ENCODE measurements at places on chromosomes 6 and 20.

- DNase-seq, result no peak
Measured at GRCh38 chr6:89145956-89146717, at the start of gene PM20D2. TSS of gene PM20D2 (plus strand) at chr6:89146055. CDS start at chr6:89146145, 90 bp downstream.

DNA sequence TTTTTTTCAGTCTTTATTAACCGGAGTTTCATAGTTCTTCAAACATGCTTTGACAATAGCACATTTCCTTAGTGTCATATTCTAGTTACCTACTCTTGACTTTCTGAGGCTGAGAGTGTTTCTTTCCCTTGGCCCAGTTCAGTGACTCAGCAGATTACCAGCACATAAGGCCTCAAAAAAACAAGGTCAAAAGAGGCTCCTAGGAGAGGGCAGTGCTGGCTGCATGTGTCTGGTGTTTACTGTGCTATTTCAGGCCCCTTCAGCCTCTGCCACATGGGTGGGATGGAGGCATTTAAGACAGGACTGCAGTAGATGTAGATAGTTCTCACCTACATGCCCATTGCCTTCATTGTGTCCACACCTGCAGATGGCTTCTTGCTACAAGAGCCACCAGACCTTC, 198.2 kb upstream of the SSTR4 start:
- DNase-seq, result no peak

- DNase-seq, result no peak
Measured at GRCh38 chr6:834866-835265, 141.9 kb upstream of the EXOC2 start.

DNA sequence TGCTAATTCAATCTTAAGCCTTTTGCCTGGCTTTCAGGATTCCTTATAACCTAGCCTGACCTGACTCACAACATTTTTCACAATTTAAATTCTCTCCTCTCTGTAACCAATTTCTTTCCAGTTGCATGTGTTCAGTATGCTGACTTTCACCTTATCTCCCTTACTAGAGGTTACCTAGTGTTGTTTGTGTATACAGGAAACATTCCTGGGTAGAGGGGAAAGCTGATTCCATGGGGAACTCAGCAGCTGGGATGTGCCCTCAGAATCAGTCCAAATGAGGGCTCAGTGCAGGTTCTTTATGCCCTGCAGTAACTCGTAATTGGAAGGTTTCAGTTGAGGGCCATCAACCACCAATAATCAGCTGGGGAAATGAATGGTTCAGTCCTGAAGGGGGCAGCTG, 18.5 kb downstream of the PKIB start:
- DNase-seq, result no peak

GRCh38 chr6:28789553-28790083, 134.2 kb downstream of the TRIM27 start:
- no peak for DNase-seq

- no peak for DNase-seq
Measured at GRCh38 chr20:38143646-38144554, 21.2 kb downstream of the TGM2 start.

DNA sequence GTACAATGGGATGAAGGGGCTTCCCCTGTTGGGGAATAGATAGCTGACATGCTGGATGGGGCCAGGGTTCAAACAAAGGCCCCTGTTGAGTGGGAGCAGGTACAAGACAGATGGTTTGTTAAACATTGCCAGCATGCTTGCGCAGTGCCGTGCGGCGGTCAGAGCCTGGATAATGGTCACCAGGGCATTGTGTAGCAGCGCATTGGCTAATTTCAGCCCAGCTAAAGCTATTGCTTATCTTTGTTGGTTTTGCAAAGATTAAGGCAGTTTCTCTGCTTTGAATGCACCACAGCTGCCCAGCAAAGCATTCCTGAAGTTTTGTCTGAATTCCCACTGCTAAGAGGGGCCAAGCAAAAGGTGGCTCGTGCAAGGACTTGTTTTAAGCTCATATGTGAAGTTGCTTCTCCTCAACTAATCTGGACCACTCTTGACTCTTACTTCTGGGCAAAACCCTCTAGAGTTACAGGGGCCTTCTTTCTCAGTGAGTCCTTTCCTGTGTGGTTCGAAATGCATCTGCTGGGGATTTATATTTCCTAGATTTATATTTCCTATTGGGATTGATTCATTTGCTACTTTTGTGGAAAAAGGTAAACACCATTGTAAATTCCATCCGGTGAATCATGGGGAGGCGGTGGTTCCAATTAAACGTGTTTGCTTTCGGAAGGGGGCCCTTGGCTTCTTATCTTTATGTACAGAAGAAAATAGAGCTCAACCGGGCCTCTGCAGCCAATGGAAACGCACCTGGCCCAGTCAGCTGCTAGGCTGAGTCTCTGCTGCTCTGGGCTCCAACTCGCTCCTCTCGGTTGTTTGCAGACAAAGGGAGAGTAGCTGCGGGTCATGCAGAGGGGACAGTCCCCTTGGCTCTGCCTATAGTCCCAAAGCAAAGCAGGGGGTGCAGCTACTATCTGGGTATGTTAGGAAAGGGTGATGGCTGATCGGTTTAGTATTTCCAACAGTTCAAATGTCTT, 72.1 kb downstream of the FOXA2 start:
- DNase-seq, result no peak

GRCh38 chr6:122785891-122786290, 3.2 kb upstream of the SMPDL3A start:
- DNase-seq, result no peak

- DNase-seq, result no peak
Measured at GRCh38 chr6:34259529-34260069, 10.8 kb upstream of the SMIM29 start.

- DNase-seq, result no peak
Measured at GRCh38 chr6:135983718-135984343, 132.3 kb downstream of the PDE7B start.

GRCh38 chr6:155248008-155249001, 15.5 kb upstream of the CLDN20 start:
- DNase-seq, result no peak

DNA sequence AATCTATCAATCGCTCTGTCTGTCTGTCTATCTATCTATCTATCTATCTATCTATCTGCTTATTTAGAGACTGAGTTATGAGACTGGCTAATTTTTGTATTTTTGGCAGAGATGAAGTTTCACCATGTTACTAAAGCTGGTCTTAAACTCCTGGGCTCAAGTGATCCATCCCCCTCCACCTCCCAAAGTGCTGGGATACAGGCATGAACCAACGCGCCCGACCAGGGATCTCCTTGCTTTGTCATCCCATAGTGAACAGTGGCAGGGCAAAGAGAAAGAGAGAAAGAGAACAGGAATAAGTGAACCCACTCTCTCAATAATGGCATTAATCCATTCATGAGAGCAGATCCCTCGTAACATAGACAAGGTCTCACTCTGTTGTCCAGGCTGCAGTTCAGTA, 66.4 kb upstream of the DSP start:
- DNase-seq, result no peak

DNA sequence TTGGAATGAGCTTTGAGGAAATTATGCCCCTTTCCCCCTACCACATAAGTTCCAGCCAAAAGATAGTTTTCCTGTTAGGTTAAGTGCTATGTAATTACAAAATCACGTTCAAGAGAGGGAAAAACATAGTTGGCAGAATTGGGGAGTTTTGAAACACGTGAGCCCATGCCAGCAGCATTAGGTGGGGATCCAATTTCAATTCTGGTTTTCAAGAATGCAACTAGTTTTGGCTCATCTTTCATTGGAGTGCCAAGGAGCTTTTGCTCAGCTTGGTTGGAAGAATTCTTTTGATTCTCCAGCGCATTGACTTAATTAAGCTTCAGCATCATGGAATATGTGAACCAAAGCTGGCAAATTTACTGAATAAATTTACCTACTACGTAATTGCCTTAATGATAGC, 95.9 kb downstream of the SAMD5 start:
- DNase-seq, result no peak

- no peak for DNase-seq
Measured at GRCh38 chr6:13439644-13440043, 47.8 kb downstream of the GFOD1 start.

- no peak for DNase-seq
Measured at GRCh38 chr6:111462770-111463391, 20.1 kb downstream of the REV3L start.

GRCh38 chr6:127403636-127404035, 55.6 kb downstream of the KIAA0408 start:
- DNase-seq, result no peak

- DNase-seq, result no peak
Measured at GRCh38 chr20:59945731-59946130, 5.5 kb downstream of the FAM217B start.

- DNase-seq, result no peak
Measured at GRCh38 chr6:109024368-109024767, 70.3 kb downstream of the SESN1 start.

DNA sequence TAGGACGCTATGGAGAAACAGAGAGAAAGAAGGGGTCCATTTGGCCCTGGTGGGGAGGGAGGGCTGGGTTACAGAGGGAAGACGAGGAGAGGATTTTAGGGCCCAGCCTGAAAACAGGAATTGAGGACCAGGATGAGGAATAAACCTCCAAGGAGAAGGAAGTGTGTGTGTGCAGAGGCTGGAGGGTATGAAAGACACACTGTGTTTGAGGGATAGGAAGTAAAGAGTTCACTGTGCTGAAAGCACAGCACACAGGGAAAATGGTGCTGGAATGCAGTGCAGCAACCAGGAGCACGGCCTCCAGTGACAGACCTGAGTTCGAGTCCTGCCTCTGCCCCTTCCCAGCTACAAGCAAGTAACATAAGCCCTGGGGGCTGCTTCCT, 7.8 kb downstream of the MBOAT1 start:
- DNase-seq, result no peak

- no peak for DNase-seq
Measured at GRCh38 chr6:123953920-123954319, 150.3 kb downstream of the NKAIN2 start.

DNA sequence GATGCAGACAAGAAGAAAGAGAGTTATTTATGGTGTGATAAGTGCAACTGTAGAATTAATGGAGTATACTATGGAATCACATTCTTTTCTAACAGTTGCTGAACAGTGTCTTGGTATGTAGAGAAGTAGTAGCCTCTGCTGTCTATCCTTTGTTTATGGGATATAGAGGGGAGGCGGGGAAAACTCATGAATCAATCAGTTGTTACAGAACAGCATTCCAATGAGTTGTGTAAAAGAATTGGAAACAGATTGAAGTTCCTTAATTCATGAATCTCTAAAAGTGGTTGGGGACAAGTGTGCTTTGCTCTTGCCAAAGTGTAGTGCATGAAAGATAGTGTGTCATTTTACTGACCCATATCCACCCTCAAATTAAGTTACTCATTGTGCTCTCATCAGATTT, 77.7 kb downstream of the FLRT3 start:
- no peak for DNase-seq

DNA sequence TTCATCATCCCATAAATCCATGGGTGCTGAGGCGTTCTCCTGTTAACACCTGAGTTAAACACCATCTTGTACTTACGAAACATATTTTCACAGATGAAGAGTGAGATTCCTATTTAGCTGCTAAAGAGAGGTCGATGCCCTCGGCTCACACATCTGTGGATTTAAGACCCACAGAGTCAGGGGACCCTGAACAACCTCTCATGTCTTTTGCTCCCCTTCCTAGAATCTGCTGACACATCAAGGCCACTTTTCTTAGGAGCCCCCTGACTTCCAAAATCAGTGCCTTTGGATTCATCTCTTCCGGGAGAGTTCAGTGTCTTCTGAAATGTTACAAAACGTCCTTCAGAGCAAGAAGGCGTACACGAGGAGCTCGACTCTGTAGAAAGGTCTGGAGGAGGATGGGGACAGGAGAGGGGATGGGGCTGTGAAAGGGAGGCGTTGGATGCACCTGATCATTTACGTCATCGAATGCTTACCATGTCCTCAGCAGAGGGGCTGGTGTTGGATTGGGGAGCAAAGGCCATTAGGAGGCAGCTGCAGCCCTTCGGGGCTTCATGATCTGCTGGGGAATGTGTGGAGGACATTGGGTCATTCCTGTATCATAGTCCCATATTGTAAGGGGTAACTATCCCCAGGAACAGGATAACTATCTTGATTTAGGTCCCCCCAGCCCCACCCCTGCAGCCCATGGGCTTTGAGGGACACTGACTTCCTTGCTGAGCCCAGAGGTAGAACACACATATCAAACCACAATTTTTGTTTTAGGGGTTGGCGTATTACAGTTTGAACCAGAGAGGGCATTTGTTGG, 22.9 kb downstream of the BANF2 start:
- no peak for DNase-seq

- DNase-seq, result no peak
Measured at GRCh38 chr6:137236581-137237355, 17.6 kb upstream of the IFNGR1 start.

- DNase-seq, result no peak
Measured at GRCh38 chr20:10596710-10597121, 77.1 kb downstream of the JAG1 start.

GRCh38 chr6:14067656-14068055, 49.9 kb upstream of the CD83 start:
- DNase-seq, result no peak

DNA sequence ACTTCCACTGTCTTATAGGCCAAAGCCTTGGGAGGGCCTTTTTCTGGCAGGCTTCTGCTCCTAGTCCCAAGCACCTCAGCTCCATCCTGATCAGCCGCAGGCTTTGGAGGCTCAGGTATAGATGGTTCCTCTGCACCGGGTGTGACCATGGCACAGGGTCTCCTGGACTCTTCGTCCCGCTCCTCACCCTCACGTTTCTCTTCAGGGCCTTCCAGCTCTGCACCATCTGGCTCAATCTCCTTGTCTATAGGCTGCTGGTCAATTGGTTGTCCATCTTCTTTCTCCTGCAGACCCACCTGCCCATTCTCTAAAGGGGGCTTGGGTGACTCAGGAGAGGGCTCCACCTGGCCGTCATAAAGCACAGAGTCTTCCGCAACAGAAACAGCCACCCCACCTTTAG, 37.0 kb downstream of the BFSP1 start:
- DNase-seq, result no peak

DNA sequence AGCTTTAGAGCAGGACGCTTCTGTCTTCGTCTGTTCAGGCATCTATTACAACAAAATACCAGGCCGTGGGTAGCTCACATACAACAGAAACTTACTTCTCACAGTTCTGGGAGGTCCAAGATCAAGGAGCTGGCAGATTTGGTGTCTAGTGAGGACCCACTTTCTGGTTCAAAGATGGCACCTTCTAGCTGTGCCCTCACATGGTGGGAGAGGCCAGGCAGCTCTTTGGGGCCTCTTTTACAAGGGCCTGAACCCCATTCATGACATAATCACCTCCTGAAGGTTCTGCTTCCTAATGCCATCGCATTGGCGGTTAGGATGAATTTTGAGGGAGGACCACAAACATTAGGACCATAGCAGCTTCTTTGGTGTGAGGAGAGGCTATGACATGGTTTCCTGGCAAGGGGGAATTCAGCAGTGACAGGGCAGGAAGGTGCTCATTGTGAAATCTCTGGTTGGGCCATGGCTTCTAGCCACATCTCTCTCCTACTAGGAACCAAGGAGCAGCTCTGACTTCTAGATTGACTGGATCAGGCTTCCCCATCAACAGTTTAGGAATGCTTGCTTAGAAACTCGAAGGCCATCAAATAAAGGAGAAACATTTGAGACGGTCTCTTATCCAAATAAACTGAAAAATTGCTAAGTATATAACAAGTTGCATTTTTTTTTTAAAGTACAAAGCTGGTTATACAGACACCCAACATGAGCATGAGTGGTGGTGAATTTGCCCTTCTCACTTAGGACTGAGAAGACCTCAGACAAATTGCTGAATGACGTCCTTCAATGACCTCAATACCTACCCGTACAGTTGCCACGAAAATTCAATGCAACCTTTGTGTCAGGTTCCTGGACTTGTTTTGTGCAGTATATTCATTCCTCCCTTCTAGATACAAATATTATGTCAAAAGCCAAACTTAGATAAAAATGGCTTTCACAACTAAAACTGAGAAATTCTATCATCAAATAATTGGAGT, 140.7 kb downstream of the ZDHHC14 start:
- DNase-seq, result no peak

GRCh38 chr20:761418-762381, 6.6 kb downstream of the SLC52A3 start:
- DNase-seq, result no peak

All from esophagus squamous epithelium (tissue), 5 donors.